Omental fat pad (tissue), 4 donors: ENCODE measurements at places on chromosomes 1 and 21.
A peak's percentile ranks its signal among the peaks of the same experiment; 100 is the strongest.

DNA sequence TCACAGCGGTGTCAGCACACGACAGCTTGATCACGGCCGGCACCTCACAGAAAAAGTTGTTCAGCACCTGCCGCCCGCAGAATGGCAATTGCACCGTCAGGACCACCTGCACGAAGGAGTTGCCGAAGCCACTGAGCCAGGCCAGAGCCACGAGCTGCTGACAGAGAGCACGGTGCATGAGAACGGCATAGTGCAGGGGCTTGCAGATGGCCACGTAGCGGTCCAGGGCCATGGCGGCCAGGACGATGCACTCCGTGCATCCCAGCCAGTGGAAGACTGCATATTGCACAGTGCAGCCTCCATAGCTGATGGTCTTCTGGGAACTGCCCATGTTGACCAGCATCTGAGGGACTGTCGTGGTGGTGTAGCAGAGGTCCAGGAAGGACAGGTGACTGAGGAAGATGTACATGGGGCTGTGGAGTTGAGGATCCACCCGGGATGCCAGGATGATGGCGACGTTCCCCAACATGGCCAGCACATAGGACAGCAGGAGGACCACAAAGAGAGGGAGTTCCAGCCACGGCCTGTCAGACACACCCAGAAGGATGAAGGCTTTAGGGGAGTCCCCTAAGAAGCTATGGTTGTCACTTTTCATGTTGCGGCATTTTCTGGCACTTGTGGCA is 6.4 kb downstream of the OR2B11 start:
- DNase-seq = no peak

GRCh38 chr1:202567738-202568137 is 142.5 kb downstream of the SYT2 start:
- DNase-seq = no peak

GRCh38 chr21:40243685-40244084 is 376.4 kb downstream of the PCP4 start:
- DNase-seq = no peak

GRCh38 chr1:15256584-15256983 is 9.6 kb downstream of the FHAD1 start:
- DNase-seq = no peak

DNA sequence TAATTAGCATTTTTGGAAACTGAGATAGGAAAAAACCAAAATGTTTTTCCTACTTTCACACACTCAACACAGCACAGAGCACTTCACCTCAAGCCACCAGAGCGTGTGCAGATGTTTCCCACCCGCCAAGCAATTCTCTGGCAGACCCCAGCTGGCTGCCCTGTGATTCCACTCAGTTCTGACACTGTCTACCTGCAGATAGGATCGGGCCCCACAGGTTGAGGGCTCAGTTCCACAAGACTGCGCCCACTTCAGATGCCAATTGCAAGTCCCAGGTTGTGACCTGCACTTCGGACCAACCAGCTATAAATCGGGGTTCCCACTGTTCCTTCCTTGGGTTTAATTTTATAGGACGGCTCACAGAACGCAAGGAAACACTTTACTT is 9.9 kb downstream of the KIAA1614 start:
- DNase-seq = no peak

DNA sequence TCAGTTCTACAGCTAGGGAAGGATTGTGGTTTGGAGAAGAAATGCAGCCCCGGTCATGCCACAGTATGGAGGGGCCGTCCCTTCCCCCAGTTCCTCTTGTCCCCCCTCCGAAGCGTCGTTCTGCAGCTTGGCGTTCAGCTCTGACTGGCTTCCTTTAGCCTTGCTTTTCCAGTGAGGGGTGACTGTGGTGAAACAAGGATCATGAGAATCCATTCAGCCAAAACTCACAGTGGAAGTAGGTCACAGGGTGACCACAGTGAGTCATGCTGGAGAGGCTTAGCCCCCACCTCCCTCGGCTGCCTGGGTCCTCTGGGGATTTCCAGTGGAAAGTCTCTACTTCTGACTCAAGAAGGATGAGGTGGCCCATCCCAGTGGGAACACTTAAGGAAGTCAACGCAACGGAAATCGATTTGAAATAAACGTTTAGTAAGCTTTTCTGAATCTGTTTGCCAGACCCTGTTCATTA is 37.3 kb upstream of the COL6A2 start:
- DNase-seq = peak; percentile 23

DNA sequence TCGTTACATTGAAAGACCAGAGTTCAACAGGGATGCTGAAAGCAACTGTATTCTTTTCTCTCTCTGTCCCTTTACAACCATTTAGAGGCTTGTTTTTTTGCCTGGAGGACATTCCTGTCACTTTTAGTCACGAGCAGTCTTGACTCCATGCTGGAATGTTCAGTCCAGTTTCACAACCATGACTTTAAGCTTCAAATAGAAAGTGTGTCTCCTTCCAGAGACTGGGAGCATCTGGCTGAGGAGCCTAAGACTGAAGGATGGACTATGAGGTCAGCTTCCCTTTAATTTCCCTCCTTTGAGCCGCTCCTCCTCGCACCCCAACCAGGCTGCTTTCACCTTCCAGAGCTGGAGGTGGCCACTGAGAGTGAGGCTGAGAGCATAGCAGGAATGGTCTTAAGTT is 10.5 kb upstream of the RYR2 start:
- DNase-seq = no peak

GRCh38 chr1:53314606-53315005 is 13.3 kb downstream of the LRP8 start:
- DNase-seq = no peak

- no peak for DNase-seq
Measured at GRCh38 chr1:154167461-154167860, 12.6 kb upstream of the NUP210L start.

DNA sequence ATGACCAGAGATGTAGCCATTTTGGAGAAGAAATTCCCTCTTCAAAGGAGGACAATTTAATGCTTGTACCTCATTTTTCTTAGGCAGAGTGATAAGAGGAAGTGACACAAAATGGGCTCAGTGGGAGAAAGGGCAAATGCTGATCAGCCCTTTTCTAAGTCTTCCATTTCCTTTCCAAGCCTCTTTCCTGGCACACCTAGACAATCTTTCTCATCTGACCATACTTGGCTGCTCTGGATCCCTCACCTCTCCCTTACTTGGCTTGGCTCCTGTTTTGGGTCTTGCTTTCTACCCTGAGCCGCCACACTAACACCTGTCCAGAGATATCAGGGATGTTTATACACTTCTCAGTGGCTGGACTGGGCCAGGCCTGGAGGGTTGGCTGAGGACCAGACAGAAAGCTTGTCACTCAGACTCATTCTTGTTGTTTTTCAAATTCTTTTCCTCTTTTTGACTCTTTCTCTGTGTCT is 13.1 kb downstream of the TXNIP start:
- no peak for DNase-seq

DNA sequence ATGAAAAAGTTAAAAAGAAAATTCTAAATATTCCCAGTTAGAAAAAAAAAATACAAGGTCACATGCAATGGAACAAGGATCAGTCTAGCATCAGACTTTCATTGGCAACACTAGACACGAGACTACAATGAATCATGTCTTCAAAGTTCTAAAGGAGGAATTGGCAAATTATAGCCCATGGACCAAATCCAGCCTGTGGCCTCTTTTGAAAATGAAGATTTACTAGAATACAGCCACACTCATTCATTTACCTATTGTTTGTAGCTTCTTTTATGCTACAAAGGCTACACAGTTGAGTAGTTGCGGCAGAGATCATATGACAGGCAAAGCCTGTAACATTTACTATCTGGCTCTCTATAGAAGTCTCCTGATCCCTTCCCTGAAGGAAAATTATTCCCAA is 71.4 kb downstream of the MRPL39 start:
- no peak for DNase-seq

DNA sequence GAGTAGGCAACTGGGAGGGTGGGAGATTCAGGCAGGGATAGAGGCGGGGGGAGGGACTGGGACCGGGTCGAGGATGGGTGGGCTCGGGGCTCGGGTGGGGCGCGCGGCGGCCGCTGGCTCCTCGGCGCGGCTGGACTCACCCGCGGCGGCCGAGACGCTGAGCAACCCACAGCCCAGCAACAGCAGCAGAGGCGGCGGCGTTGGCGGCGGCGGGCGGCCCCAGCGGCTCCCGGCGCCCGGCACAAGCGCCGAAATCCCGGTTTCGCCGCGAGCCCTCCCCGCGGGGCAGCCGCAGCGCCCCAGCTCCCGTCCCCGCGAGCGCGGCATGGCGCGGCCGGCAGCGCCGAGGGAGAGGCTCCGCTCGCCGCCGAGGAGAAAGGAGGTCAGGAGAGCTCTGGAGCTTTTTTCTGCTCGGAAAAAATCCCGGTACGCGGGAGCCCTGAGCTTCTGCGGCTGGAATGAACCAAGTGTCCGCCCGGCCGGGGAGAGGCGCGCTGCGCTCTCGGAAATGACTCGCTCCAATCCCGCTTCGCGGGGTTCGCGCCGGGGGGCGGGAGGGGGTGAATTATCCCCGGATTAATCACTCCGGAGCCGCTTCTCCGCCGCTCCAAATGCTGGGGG is at the start of gene CSMD2:
Gene CSMD2, minus strand, starts transcription at position 460 of the 621 bp plus-strand sequence. Its CDS starts 133 bp downstream, at position 327.
- no peak for DNase-seq

DNA sequence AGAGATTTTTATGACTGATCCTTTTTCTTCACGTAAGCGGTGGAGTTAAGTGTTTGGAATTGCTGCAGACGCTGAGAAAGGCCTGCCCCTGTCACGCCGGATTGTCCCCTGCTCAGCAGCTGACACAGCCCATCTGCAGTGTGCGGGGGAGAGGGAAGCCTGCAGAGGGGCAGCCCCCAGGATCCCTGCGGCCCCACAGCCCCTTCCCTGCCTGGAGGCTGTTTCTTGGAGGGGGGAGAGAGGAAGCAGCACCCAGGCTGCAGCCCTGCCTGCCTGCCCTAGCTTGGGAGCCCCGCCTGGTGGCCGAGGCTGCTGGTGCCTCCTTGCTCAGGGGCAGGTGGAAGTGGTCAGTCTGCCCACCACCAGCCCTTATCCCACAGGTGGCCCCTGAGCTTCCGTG is 50.7 kb downstream of the PRDM16 start:
- no peak for DNase-seq

GRCh38 chr1:17187051-17187450 is 17.9 kb upstream of the PADI1 start:
- DNase-seq = no peak

DNA sequence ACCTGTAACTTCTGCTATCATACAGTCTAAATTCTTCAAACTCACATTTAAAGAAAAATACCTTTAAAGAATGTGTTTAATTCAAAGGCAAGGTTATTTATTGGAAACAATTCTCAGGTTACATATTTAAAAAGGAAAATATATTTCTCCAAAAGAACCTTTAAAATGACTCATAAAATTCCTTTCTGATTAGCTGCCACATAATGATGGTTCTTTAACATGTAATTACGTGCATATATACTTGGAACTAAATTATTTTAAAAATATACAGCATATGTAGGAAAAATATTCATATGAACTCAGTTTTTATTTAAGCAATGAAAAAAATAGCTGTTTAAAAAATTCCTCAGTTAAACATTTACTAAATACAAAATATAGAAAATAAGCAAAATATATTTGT is 173.6 kb downstream of the COP1 start:
- DNase-seq = no peak

GRCh38 chr1:182602935-182603645 is 1.1 kb downstream of the RGS16 start:
- no peak for DNase-seq

- no peak for DNase-seq
Measured at GRCh38 chr1:204405988-204406387, 5.6 kb downstream of the PPP1R15B start.

GRCh38 chr1:55155522-55155921 is 59.6 kb downstream of the USP24 start:
- DNase-seq = no peak

DNA sequence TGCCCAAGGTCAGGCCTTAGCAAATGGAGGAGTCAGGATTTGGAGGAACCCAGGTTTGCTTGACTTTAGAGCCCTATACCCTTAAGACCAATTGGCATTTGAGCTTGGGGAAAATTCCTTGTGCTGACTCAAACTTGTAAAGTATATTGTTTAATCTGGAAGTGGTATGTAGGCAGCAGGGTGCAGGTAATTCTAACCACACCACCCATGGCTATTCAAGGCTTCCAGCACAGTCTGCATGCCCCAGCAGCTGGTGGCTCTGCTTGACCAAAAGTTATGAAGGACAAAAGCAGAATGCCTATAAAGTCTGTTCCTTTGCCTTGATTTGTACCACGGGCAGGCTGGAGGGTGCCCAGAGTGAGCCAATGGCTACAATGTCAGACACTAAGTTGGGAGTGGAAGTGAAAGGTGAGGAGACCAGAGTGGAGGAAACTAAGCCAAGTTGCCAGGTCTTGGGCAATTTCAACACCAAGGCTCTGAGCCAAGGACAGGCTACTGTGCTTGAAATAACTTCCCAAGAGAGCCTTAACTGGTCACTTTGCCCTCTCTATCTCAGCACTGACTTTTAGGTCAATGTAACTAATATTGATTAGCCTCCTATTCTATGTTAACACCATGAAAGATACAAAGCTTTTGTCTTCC is 4.7 kb upstream of the G0S2 start:
- no peak for DNase-seq

DNA sequence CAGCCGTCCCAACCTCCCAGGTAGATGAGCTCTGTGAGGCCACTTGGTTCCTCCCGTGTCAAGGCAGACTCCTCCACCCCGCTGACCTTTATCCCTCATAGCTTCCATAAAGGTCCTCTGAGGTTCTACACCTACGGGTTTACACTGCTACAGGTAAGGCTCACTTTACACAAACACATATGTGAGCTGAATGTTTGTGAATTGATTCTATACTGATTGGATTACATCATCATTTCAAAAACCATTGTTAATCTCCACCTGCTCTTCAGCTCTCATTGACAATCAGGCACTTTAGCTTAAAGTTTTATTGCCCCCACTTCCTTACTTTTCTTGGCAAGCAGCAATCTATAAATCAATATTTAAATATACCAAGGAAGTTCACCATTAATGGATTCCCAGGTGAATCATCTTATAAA is 12.8 kb upstream of the RGS16 start:
- DNase-seq = no peak
